ENCODE measurements at places on chromosomes 3 and 15. TPM values are rescaled to one million over a fixed set of nuclear protein-coding genes. Genes with fewer than 3 reads are reported as not detected.

FAM107A gene
- total RNA-seq: 32.2 TPM

PLA2G4E gene
- total RNA-seq: not detected

FRMD5 gene
- total RNA-seq: 19.7 TPM

SOX2 gene
- 72.0 TPM for total RNA-seq

FSIP1 gene
- 7.4 TPM for total RNA-seq

SNUPN gene
- total RNA-seq: 19.7 TPM

CFAP100 gene
- 2.5 TPM for total RNA-seq

Measured in temporal lobe (tissue), 4 donors.